ENCODE measurements at places on chromosomes 4 and X.

GRCh38 chr4:155077452-155078229 lies 130.8 kb upstream of the NPY2R start:
- DNase-seq = no peak

GRCh38 chr4:21801661-21802385 lies 146.7 kb downstream of the KCNIP4 start:
- no peak for DNase-seq

DNA sequence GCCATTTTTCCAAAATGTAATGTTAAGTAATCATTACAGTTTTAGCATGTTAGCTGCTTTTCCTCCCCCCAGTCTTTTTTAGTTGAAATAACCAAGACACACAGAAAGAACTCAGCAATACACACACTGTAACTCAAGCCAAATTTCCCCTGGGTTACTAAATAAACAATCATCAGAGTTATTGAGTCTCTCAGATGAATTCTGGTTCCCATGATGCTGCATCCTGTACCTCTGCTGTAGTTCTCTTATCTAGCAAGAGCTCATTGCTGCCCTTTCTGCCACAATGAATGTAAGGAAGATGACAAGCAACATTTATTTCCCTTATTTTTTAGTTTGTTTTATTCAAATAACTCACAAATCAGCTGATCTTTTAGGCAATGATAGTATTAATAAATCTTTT lies 185.1 kb downstream of the ARHGAP6 start:
- no peak for DNase-seq

GRCh38 chrX:134782796-134783195 lies 124.5 kb upstream of the PLAC1 start:
- no peak for DNase-seq

DNA sequence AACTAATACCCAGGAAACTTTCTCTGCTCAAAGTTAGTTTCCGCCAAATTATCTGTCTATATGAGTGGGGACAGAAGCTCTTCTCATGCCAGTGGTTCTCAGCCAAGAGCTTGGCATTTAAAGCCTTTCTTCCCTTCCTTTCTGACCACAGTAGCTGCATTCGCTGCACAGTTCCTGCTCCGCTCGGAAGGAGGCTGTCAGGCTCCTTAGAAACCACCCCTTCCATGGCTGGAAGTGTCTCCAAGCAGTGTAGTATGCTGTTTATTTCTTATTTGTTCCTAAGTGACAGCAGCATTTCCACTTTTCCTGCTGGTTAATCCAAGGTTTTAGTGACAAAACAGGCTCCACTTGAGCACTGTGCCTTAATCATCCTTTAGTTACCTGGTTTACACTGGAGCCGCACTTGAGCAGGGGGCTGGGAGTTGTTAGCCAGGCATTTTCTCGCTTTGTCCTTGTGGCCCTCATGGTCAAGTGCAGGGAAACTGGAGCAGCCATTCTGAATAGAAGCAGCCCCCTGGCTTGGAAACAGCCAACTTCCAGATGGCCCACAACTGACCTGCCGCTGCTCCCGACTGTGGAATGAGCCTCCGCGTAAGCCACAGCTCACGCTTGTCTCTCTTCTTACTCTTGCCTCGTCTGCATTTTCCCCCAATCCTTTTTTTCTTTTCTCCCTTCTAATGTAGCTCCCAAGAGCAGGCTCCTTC lies 739.4 kb upstream of the TENM3 start:
- no peak for DNase-seq

GRCh38 chr4:2583517-2583916 lies 47.1 kb downstream of the FAM193A start:
- DNase-seq = no peak

- DNase-seq = no peak
Measured at GRCh38 chr4:41822325-41822724, 73.8 kb upstream of the PHOX2B start.

DNA sequence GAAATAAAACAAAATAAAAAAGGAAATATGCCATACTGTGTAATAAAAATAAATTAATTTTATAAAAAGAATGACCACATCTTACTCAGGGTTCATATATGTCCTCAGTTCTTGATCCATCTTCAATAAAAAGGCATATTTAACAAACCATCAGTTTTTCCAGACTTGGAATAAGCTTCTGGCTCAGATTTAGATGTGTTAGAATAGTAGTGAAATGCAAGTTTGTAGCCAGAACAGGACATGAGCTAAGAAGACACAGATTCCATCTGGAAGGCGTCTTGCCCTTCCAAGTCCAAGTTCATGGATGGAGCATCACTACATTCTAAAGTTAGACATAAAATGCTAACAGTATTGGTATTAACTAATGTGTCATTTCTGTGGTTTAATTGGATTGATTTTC lies 10.3 kb upstream of the LSM6 start:
- no peak for DNase-seq

DNA sequence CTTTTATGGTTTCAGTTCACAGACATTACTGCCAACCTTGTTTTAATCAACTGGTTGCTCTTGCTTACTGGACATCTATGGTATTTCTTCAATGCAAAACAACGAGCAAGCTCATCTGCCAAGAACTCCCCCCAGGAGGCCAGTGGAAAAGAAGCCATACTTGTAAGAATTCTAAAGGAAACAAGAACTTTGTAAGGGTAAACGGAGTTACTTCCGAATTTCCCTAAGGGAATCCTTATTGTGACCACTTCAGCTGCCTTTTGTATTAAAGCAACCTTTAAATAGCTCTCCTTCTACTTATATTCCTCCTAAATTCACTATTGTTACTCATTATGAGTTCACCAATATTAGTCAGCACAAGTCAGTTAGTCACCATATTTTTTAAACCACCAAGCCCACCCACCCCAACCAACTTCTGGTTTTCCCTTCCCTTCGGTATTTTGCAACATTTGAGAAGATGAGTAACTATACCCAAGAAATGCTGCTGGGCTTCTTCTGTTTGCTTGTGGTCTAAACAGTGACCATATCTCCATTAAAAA lies 602.8 kb upstream of the DIPK2B start:
- no peak for DNase-seq

GRCh38 chr4:38002451-38003071 lies 42.4 kb downstream of the PTTG2 start:
- no peak for DNase-seq

DNA sequence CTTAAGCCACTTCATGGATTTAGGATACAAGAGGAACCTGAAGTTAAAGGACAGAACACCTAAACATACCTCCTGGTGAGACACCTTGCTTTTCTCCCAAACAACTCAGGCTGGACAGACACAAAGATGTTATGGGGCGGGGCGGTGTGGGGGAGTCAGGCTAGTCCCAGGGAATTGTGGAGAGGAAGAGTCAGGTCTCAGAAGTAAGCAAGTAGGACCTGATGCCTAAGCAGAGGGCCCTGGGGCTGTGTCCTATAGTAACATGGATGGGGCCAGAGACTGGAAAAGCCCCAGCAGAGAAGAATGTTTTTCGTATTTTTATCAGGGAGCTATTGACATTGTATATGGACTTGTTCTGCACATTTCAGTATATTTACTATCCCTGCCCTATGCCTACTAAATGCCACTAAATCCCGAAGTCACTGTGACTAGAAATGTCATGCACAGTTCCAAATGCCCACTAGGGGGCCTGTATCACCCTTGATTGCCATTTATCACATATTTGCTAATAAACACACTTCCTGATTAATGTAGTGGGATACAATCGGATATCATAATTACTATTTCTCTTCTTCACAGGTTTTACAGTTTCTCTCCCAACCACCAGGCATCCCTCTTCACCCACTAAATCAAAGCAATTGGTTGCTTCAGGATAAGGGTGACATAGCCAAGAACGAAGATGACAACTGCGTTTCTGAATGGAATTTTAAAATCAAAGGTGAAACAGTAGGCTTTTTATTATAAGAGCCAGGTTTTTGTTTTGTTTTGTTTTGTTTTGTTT lies 23.8 kb upstream of the ARHGAP10 start:
- peak; percentile 54 for DNase-seq

- DNase-seq = no peak
Measured at GRCh38 chrX:9785944-9786797, at the start of gene SHROOM2. TSS of gene SHROOM2 (plus strand) at chrX:9786429. CDS start at chrX:9786546, 117 bp downstream.

GRCh38 chr4:59238212-59238611 lies 1961.9 kb upstream of the ADGRL3 start:
- DNase-seq = no peak

DNA sequence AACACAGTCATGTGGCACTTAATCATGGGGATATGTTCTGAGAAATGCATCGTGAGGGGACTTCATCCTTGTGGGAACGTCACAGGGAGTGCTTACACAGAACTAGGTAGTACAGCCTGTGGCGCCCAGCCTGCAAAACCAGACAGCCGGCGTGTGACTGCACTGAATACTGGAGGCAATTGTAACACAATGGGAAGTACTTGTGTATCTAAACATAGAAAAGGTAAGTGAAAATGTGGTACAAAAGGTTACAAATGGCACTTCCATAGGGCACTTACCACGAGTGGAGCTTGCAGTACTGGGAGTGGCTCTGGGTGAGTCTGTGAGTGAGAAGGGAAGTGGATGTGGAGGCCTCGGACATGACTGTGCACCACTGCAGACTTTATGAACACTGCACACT lies 5.2 kb downstream of the TLR3 start:
- no peak for DNase-seq

DNA sequence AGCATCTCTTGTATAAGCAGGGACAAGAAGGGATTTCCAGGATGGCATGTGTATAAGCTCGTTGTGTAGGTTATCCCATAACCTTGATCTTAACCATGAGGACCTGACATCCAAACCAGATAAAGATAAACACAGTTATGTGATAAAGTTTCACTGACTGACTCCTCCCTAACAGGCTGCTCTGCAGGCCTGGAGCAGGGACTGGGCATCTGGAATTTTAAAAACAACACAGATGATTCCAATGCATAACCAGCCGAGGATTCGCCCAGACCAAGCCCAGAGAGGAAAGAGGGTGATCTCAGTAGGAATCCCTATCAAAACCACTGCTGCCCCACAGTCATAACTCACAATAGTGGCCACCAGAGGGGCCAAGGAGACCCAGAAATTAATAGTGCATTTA lies 22.7 kb downstream of the KLF3 start:
- no peak for DNase-seq

- no peak for DNase-seq
Measured at GRCh38 chrX:20254712-20255299, 11.9 kb downstream of the RPS6KA3 start.

DNA sequence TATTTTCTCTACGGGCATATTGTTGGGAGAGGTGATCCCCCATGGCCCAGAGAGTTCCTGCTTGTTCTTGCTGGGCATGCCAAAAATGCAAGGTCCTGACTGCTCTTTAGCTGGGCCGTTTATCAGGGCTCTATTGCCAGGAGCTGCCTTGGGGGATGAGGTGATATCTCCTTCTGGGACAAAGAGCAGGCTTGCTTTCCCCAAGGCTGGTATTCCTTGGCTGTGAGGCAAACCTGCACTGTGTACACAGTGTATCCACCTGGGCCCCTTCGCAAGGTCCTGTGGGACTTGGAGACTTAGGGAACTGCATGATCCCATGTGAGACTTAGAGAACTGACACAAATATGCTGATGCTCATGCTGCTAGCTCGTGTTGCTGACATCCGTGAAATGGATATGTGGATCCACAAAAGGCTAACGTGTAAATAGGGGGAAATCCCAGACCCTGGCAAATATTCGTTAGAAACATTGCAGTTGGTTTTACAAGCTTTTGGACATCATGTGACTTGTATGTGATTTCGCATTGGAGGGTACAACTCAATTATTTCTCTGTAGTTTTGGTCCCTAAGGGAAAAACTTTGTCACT lies 24.4 kb upstream of the ZFX start:
- no peak for DNase-seq

DNA sequence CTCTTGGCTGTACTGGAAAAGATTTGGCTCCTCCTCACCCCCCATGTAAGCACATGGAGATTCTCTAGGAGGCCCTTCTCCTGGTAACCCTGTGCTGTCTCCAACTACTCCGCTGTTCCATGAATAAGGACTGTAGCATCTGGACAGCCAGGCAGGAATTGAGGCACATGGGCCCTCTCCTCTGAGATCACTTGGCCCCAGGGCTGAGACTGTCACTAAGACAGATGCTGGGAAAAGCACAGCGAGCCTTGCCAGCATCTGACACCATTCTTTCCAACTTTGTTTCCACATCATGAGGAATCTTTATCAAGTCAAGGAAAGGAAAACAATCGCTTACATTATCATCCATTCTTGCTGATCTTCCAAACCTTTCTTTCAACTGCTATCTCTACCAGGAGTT lies 222.6 kb upstream of the INTU start:
- no peak for DNase-seq

GRCh38 chrX:129997086-129997485 lies 14.7 kb downstream of the BCORL1 start:
- DNase-seq = no peak

- DNase-seq = peak; percentile 52
Measured at GRCh38 chr4:122584519-122584918, 36.3 kb downstream of the IL21 start.

- DNase-seq = no peak
Measured at GRCh38 chrX:103356858-103357257, 552 bp downstream of the TCEAL9 start.

DNA sequence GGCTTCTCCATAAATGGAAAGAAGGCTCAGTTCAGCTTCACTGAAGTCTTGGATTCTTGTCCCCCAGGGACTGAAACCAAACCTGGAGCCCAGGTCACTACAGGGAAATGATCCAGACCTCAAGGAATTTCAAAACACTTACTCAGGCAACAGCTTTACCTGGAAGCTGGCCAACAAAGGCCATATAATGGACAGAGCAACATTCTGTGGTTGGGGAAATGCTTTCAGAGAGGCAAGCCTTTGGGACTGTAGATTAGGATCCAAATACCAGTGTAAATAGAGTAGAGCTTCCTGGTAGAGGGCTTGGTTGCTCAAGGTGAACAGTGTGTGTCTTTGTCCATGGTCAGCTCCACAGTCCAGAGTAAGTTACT lies 57.0 kb upstream of the PROM1 start:
- no peak for DNase-seq

DNA sequence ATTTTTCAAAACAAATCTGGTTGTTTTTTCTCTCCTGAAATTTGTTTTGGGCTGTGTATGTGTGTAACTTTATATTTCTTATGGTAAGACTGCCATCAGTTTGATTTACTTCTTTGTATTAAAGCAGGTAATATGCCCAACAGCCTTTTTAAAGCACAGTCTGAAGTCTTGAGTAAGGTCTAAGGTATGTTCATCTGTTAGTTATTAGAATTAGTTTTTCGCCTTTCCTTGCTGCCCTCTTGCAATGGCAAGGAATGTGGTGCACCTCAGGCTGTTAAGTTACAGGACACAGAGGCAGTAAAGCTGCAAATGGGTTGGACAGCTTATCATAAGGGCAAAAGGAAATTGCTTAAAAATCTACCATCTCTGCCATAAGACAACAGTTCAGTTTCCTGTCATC lies 71.8 kb downstream of the METTL14 start:
- no peak for DNase-seq

- no peak for DNase-seq
Measured at GRCh38 chr4:44446191-44446590, 2.4 kb downstream of the KCTD8 start.
